Endothelial cell (in vitro differentiated cells): ENCODE measurements at places on chromosomes 12 and 14. TPM values are rescaled to one million over a fixed set of nuclear protein-coding genes. Genes with fewer than 3 reads are reported as not detected.

Gene NPFF
- not detected for total RNA-seq

Gene SDR9C7
- not detected for total RNA-seq

DNA sequence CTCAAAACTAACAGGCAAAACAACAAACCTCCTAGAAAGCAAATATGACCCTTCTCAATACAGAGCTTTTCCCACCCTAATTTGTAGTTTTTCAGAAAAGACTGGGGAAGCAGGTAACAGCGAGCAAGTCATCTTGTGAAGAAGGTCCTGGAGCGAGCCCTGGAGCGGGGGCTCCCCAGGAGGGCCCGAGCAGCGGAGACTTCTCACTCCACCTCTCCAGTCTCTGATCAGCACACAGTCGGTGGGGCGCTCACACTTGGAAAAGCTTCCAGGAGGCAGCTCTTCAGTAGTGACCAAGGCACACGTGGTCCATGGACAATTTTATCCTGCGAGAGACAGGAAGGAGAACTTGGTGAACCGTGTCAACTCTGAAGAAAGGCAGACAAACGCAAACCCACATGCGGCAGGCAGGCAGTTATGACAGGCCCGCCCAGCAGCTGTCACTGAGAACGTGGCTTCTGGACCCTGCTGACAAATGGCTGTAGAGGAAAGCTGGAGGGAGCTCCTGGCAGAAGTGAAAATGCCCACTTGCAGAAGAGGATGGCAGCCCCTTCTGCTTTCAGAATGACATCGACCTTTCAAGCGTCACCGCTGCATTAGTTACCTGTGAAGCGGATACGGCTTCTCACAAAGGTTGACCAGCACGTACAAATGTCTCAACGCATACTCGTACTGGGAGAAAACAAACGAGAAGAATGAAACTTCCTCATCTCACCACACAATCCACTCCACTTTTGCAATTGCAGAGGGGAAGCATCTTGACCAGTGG, 44.2 kb downstream of the LGMN start:
- no peak overlapping the region for H3K27ac ChIP-seq
- no peak for DNase-seq
- H3K4me3 ChIP-seq = no peak overlapping the region

GRCh38 chr12:87439990-87440827, 589.0 kb downstream of the C12orf50 start:
- no peaks in the 10 kb centered on the region for H3K27me3 ChIP-seq
- no peaks in the 10 kb centered on the region for H3K36me3 ChIP-seq
- no peak overlapping the region for H3K27ac ChIP-seq
- no peak for DNase-seq

DNA sequence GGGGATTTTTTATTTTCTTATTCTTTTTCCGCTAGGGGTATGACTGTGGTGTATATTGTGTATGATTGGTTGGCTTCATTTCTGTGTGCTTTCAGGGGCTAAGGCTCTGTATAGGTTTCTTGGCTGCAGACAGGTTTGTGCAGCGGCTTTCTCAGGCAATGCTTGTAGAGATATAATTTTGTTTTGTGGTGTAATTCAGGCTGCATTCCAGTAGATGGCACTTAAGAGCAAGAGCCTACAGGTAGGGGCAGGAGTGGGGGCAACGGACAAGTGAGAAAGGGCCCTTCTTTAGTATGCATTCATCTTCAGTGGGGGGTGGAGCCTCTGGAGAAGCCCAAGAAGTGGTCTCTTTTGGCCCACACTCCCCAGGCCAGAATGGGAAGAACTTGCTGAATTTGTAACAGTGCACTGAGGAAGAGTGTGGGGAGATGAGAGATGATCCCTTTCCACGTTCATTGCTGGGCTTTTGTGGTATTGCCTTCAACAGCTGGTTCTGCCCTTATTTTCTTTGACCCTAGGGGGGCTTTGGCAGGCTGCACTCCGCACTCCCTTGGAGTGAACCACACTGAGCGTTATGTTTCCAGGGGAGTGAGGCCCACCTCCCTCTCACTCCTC, 78.6 kb downstream of the IFNG-AS1 start:
- peaks cover 7% of the 10 kb centered on the region for H3K36me3 ChIP-seq
- H3K4me1 ChIP-seq = no peaks in the 10 kb centered on the region
- no peak overlapping the region for H3K4me3 ChIP-seq
- H3K27ac ChIP-seq = no peak overlapping the region
